ENCODE measurements at places on chromosomes 3 and 15.

DNA sequence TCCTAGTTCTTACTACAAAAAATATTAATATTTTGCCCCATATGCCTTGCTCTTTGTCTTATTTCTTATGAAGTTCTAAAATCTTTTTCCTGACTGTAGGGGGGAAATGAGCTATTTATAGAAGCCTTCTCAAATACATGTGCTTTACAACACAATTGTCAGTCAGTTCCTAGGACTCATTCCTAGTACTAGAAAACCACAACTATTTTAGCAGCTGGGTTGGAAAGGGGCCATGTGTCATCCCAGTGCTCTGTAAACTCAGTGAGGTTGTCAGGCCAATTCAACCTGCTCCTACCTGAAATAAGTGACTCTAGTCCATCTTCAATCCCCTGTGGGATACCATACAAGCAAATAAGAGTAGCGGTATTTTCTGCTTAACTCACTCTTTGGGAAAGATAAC is 153.8 kb downstream of the ULK4 start:
- DNase-seq = no peak

DNA sequence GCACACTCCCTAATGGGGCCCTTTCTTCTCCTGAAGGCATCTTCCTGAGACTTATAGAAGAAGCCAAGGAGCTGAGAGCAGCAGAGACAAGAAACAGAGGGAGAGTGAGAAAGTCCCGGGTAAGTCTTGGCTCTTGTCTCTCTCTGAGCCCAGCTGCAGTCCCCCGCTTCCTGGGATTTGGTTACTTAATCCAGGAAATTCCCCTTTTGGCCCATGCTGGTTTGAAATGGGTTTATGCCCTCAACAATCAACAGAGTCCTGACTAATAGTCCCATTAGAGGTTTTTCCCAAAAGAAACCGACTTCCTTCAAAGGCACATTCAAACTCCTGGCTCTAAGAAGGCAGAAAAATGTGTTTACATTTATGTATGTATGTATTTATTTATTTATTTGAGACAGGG is 22.0 kb downstream of the TMEM158 start:
- DNase-seq = no peak

GRCh38 chr3:48142316-48142870 is 45.8 kb downstream of the CDC25A start:
- no peak for DNase-seq

DNA sequence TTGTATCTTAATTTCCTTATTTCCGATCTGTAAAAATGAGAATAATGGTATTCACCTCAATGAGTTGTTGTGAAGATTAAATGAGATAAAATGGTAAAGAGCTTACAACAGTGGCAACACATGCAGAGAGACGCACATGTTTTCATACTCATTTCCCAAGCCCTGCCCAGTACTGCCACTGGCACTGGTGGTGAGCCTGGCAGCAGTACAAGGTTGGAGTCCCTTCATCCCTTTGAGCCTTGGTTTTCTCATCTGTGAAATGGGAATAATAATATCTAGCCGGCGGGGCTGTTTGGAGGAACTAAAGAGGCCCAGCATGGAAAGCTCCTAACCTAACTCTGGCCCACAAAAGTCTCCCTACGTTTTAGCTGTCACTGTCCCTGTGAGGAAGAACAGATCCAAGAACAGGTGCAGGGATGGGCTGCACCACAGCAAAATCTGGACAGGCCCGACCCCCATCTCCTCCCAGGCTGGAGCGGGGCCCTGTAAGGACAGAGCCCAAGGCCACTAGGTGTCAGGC is 866 bp upstream of the CD276 start:
- DNase-seq = no peak

- no peak for DNase-seq
Measured at GRCh38 chr15:57298843-57299550, 77.3 kb upstream of the CGNL1 start.

- no peak for DNase-seq
Measured at GRCh38 chr3:8266730-8267131, 234.9 kb upstream of the LMCD1 start.

DNA sequence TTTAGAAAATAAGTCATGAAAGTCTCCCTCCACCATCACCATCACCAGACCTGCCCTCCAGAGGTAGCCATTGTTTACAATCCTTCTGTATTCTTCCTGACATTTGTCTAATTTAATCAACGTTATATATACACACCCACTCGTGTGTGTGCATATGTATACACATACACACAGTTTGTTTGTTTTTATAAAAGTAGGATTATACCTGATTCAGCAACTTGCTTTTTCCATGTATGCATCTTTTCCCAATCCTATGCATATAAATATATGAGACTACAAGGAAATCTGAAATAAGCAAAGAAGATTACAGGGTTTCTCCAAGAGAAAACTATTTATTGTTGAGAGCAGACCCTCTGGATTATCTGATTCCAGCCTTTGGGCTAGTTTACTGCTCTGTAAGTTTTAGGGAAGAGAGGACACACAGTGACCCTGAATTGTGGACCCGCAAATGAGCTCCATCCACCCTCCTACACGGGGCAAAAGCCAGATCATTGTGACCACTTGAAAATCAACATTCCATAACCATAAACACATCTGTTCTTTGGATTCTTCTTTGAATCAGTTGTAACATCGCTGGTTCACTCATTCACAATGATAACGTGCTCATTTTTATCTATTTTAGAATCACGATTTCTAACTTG is 104.3 kb downstream of the CPN2 start:
- DNase-seq = no peak

GRCh38 chr3:132556508-132557159 is 40.4 kb upstream of the ACKR4 start:
- DNase-seq = no peak

- no peak for DNase-seq
Measured at GRCh38 chr3:107650788-107651187, 128.0 kb downstream of the BBX start.

DNA sequence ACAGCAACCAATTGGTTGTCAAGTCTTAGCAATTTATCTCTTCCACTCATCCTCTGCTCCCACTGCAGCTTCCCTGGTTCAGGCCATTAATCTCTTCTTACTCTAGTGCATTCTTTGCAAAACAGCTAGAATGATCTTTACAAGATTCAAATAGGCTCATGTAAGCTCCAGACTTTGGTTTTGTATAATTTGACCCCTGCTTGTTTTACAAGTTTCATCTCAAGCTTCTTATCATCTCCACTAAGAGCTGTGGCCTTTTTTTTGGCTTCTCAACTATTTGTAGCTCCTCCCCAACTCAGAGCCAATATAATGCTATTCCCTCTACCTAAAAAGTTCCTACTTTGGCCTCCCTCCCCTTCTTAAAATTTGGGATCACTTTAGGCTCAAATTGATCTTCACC is 121.8 kb downstream of the GOLIM4 start:
- no peak for DNase-seq

GRCh38 chr15:62644889-62645742 is 397.4 kb upstream of the TPM1 start:
- DNase-seq = no peak

GRCh38 chr3:194306109-194306686 is 44.9 kb downstream of the CPN2 start:
- DNase-seq = peak; percentile 71

GRCh38 chr3:72127844-72128243 is 342.9 kb upstream of the PROK2 start:
- no peak for DNase-seq

DNA sequence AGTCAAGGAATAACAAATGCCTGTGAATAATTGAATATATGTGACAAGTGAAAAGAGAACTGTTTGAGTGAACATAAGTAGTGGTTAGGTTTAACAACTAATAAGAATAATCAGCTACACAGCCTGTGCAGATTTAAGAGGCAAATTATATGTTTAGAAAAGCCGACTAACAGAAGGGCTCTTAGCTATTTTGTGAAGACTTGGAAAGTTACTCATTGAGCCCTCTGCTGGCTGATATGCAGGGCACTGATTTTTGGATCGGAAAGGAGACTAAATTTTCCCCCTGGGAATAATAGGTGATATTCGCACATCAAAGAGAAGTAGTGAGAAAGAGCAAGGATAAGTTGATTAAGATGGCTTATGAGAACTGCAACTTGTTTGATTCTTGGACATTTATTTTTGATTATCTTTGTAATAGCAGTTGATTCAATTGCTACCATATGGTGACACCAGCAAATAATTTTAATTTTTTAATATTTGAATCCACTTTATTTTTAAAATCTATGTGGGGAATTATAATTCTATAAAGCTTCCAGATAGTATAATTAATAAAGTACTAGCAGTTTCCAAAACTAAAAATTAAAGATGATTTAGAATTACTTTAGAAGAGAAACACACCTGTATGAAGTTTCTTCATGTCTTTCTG is 156.2 kb downstream of the NLGN1 start:
- peak; percentile 14 for DNase-seq

GRCh38 chr15:57619746-57620145 is 28.0 kb downstream of the MYZAP start:
- no peak for DNase-seq

DNA sequence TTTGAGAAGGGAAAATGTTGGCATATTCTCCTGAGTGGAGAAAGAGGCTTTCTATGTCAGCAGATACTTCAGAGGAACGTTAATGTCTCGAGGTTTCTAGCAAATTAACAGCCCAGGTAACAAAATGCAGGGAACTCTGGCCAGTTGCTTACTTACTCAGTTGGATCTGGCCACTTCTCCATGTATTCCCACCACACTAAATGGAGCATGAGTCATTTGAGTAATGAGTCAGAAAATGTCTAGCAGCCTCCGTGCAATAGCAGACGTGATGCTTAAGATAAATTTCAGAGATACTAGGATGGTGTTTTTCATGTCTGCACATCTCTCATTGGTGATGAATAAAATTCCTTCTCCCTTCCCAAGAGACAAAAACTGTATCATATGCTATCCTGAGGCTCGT is 671.5 kb downstream of the FHIT start:
- no peak for DNase-seq

GRCh38 chr3:54133196-54133595 is 10.8 kb downstream of the CACNA2D3 start:
- no peak for DNase-seq

DNA sequence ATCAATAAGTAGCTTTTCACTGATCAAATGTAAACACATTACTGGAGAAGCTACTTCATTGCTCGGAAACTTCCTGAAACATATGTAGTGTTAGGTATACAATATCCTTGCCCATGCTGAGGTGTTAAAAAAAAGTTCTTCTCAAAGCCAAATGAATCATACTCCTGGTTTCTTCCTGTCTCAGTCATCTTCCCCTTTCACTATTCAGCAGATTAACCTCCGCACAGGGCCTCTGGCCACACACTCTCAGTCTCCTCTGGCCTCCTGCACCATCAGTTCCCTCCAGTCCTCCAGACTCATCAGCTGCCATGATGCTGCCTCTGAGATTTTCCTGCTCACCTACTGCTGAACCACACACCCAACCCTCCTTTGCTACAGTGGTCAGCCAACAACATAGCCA is 70.5 kb upstream of the BOC start:
- no peak for DNase-seq

DNA sequence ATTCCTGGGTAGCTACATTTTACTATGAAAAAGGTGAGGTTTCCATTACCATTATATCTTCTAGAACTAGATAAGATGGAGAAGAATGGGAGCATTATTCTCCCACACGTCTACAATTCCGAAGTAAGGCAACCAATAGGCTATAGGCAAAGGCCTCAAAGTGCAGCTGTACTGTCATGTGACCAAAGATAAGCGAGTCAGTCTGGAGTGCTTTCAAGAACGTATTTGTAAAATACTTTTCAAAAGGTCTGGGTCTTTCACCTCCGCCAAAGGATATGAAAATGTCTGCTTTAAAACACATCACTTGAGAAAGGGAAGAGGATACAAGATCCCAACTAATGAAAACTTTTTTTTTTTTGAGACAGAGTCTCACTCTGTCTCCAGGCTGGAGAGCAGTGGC is 9.9 kb downstream of the CCPG1 start:
- DNase-seq = no peak

- no peak for DNase-seq
Measured at GRCh38 chr3:126452213-126452612, 23.5 kb downstream of the ZXDC start.

GRCh38 chr15:90463381-90463780 is 66.3 kb upstream of the CRTC3 start:
- no peak for DNase-seq

DNA sequence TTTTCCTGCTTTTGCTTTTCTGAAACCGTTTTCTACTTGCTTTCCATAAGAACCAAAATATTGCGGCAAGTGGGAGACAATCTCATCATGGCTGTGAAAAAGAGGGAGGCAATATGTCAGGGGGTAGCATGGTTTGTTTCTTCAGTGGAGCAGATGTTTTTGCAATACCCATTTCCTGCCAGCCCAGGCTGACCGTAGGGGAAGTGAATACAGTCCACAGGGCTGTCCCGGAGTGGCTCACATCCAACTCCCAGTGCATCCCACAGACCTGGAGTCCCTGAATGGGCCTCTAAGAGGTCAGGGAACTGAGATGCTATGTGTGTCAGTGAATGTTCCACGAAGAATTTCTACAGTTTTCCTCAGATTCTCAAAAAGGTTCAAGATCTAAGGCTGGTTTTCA is 69.6 kb downstream of the EPHB1 start:
- DNase-seq = no peak

DNA sequence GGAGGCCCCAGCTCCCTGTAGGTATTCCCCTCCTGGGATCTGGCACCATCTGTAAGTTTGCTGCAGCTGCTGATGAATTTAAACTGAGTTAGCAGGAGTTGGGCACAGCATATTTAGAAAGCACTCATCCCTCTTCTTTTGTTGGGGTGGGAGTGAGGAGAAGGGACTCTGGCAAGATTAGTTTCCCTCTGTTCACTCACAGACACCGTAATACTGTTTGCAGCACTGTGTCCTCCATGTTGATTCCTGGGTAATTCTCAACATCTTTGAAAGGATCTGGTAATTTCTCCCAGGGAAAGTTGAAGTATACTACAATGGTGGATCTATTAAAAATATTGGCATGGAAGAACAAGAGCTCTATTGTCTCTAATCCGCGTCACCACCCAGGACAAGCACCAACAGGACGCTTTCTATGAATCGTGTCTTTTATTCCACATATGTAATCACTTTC is 173.3 kb downstream of the RBMS3 start:
- no peak for DNase-seq

GRCh38 chr3:62169906-62170660 is 203.3 kb downstream of the FEZF2 start:
- no peak for DNase-seq

DNA sequence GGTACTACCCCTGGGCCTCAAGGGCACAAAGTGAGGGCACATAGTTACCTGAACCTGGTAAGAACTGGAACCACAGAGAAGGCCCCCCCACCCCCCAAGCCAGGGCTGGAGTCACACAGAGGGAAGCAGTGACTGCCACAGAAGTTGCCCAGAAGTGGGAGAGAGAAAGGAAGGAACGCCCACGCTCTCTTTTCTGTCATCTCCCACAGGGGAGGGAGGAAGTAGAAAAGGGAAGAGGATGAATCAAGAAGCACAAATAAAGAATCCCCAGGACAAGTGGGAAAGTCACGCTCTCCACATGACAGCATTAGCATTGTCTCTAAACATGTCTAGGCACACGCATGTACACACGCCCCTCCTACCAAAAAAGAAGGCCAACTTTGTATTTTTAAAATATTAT is 114.7 kb upstream of the FRMD4B start:
- DNase-seq = no peak

DNA sequence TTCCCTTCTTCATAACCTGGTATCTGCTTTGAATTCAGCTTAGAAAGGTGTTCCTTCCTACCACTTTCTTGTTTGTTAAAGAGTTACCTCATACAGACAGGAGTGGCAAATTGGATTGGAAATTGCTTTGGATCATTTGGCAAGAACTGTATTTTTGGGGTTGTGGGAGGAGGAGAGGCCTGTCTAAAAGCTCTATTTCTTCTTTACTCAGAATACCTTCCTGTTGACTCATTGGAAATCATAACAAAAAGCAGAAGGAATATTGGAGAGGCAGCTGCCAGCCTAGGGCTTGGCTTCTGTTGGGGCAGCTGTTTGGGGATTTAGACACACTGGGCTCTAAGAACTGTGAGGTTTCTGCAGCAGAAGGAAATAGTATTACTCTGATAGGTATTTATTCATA is 14.2 kb downstream of the IQGAP1 start:
- DNase-seq = no peak
